Sciatic nerve (tissue), 2 donors: ENCODE measurements at places on chromosomes 7 and 10. TPM values are rescaled to one million over a fixed set of nuclear protein-coding genes. Genes with fewer than 3 reads are reported as not detected.

DNA sequence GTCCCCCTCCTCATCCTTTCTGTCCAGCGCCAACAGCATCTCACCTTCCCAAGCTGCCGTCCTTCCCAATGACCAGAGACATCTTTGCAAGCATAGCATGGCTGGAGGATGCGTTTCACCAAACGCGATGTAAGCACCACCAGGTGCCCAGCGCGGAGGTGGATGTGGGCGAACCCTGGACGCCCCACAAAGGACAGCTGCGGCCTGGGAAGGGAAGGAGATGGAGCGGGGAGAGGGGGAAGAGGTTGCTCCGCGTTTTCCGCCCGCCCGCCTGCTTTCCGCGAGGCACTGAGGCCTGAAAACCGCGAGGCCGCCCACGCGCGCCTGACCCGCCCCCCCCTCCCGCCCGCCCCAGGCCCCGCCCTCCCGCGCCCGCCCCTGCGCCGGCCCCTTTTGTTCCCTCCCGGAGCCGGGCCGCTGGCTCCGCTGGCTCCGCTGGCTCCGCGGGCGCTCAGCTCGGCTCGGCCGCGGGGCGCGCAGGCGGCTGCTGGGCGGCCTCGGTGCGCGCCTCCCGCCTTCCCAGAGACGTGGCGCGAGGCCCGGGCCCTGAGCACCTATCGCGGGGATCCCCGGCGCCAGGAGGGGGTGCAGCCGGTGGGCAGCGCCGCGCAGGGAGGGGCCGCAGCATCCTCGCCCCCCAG, at the start of gene CLIP2:
TSS of gene CLIP2 (plus strand) at position 390 of the 641 bp plus-strand sequence. CDS start 28,140 bp downstream, outside the sequence.
- peak; percentile 89 for DNase-seq

DNA sequence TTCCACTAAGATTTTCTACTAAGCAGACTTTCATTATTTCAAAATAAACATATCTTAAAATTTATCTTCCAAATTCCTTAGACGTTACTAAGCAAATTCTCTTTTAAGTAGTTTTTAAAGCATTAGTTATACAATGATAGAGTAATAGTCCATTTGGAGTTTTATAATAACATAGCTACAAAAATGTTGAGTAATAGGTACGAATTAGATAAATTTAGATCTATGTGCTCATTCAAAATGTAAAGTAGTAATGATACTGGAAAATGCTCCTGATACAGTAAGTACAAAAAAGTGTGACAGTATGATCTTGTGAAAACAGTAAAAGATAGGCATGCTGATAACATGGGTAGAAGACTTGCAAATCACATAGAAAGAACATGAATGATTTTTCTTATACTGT, 4.5 kb downstream of the DMTF1 start:
- DNase-seq, result no peak

GRCh38 chr10:128217136-128217535, 90.9 kb upstream of the MKI67 start:
- no peak for DNase-seq

- DNase-seq, result peak; percentile 35
Observed at GRCh38 chr7:152126741-152127140, 101.3 kb downstream of the GALNT11 start.

DNA sequence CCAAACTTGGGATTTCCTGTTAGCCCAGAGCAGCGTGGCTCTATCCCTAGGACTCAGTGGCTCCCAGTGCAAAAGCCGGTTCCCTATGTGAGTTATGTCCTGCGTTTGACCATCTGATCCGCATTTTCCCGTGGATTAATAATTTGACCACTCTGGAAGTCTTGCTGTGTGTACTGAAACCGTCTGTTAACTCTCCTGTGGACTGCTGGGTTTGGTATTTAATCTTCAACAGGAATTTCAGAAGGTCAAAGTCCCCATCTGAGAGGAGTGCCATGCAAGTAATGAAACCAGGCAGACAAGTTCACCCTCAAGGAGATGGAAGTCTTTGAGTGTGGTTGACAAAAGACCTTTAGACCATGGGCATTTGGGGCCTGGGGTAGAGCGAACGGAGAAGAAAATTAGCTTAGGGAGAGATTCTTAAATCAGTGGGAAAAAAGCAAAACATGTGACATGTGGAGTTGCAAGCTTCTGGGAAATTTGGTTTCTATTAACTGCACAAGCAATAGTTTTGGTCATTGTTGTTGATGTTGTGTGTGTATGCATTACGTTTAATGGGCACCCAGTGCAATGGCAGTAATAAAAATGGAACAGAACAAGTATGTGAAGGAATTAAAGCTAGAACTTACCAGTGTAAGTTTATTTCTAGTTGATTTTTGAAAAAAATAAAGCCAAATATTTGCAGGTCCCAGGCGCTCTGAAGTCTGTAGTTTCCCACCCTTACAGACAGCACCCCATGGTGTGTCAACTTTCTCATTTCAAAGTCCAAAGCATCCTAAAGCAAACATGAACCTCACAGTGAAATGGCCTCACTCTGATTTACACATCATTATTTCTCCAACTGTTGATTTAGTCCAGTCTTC, 38.2 kb downstream of the LYZL1 start:
- no peak for DNase-seq

Gene CLCN1
- total RNA-seq, result not detected

Gene VAX1
- not detected for total RNA-seq

Gene DIP2C
- total RNA-seq, result 38.7 TPM
